ENCODE measurements at places on chromosomes 3 and 15. TPM values are rescaled to one million over a fixed set of nuclear protein-coding genes. Genes with fewer than 3 reads are reported as not detected.

GRCh38 chr15:70190965-70191364, 93.2 kb upstream of the TLE3 start:
- no peak for DNase-seq

- DNase-seq = no peak
Observed at GRCh38 chr3:54625805-54626787, 301.8 kb downstream of the LRTM1 start.

Gene ASB14
- 14.1 TPM for total RNA-seq

Gene ARPIN
- total RNA-seq = 11.3 TPM

DNA sequence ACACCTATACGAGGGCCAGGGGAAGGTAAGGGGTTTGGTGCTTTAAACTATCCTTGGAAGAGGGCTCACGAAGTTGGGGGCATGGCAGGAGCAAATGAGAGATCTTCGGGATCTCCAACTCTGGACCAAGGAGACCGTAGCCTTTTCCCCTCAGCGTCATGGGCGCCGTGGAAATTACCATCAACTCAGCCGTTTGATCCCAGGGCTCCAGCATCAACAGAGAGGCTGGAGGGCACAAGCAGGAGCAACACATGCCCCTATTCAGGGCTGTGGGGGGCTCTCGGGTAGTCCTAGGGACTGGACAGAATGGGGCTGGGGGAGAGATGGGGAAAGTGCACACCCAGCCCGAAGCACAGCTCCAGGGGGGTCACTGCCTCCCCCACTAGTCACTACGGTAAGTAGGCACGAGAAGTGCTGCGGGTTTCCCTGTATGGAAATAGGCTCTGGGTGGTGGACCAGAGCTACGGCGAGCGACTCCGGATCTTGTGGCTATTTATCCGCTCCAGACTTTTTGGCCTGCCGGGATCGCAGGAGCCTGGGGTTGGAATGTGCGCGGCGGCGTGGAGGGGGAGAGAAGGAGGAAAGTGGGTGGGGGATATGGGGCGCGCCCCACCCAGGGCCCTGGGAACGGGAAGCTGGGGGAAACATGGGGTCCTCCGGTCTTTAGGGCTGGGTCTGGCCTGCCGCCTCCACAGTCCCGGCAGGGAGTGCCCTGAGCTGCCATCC, 539 bp upstream of the LAMB2 start:
- peak; percentile 92 for DNase-seq

DNA sequence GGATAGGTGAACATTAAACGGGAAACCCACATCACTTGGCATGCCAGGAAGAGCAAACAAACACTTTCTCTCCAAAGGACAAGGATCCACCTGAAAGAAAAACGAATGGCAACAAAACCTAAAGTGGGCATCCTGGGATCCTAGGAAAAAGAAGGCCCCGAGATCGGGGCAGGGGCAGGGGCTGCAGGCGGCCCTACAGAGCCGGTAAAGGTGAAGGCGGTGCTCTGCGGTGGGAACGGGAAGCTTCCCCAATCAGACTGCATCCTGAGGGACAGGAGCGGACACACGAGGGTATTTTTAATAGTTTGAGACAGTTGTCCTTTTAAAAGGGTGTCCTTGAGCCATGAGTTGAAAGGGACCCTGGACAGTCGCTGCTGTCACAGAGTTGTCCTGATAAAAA, 24.9 kb upstream of the GABRA5 start:
- no peak for DNase-seq

DNA sequence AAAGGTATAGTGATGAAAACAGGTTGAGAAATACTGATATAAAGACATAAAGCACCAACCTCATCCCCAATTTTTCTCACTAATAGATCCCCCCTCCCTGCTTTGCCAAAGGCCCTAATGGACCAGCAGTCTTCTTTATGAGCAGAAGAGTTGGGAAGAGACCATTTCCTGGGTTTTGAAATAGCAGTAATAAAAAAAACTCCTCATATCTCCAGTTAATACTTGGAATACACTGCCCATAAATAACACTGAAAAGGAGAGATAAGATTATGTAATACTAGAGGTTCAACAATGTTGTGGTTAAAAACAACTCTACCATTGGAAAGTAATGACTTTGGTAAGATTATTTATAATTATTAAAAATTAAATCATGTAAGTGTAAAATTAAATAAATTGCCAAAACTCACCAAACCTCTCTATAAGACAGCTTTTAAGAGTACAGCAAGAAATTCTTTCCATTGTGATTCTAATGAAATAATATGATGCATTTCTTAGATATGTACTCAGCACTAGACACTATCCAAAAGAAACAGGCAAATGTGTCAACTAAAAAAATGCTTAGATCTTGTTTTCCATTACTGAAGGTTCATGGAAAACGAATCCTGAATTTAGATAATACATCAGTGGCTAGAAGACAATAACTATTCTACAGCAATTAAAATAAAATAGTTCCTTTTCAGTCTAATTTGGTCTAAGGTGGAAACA, 88.2 kb downstream of the FAIM start:
- no peak for DNase-seq

DNA sequence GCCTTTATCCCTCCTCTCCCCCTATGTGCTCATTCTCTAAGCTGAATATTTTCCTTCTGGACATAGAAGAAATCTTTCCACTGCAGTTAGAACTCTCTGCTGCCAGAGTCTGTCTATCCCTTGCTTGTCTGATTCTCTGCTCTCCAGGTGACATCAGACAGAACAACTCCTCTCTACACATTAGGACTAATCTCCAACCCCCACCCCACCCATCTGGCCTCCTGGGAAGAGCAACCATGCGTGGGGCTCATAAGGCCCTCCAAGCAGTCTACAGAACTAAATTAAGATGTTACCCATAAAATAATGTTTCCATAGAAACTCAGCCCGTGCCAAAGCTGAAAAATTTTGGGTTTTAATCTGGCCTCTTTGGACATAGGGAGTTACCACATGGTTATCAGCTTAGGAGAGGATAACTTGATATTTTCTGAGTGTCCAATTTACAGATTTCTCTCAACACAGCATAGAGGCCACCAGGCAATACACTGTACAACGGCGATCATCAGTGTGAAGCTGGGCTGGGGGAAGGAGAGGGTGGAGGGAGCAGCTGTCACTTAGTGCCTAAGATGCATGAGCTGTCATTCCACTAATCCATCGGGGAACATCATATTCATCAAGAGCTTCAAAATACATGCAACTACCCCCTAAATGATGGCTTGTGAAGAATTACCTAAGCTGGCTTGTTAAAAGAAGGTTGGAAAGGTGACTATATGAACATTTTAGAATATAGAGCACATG, 199.4 kb downstream of the CLSTN2 start:
- no peak for DNase-seq

Gene WDR93
- not detected for total RNA-seq

DNA sequence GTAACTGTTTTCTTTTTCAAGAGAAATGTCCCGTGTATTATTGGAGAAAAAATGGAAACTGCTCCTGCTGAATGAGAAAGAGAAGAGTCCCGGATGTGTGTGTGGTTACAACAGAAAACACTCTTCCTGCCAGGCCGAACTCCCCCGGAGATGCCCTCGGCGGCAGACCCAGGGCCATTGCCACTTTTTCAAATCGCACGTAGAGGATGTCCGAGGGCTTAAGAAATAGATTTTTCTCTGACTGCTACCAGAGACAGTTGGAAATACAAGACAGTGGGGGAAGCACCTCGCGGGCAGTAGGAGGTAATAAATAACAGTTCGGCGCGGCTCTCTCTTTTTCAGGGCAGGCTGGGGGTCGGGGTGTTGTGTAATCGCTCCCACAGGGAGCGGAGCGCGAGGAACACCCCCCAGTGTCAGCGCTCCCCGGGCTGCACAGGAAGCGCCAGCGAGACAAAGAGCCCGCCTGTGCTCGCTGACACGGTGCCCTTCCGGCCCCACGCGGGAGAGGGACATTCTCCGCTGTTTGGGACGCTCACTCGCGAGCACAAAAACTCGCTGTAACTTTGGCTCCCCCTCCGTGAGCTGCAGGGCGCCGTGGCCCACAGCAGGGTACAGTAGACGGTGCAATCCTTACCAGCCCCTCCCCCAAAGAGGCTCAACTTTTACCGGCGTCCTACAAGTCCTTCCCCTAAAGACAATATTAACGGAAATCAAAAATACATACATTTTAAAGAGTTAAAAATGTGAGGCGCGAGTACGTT, 1.1 kb downstream of the VGLL4 start:
- DNase-seq = peak; percentile 89

Gene COL8A1
- 12.0 TPM for total RNA-seq

Gene RYK
- total RNA-seq = 37.5 TPM

Gene PSTPIP1
- 2.4 TPM for total RNA-seq

Gene HCN4
- total RNA-seq = 21.1 TPM

DNA sequence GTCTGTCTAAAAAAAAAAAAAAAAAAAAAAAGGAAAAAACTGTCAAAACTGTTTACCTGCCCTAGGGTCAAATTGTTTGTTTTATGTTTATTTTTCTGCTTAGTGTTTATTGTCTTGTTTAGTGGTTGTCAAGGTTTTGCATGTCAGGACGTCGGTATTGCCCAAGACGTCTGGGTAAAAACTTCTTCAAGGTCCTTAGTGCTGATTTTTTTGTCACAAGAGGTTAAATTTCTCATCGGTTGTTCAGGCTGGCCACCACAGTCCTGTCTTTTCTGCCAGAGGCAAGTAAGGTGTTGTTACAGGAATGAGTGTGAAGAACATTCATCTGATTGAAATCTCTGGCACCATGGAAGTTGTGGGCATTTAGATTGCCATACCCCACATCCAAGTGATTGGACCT, 7.0 kb downstream of the DET1 start:
- no peak for DNase-seq

Gene TRAK1
- 323 TPM for total RNA-seq

DNA sequence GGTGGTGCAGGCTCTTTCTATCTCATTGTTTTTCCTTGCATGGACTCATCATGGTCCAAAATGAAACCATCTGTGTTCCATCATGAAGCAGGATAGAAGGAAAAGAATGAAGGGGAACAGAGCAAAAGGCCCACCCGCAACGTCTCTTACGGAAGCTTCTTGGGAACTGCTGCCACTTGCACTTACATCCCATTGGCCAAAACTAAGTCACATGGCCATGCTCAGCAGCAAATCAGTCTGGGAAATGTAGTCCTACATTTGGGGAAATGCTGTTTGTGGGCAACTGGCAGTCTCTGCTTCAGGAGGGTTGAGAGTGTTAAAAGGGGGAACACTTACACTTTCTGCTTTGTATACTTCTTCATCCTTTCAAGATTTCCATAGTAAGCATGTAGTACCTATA, 191.6 kb downstream of the SV2B start:
- no peak for DNase-seq
